ENCODE measurements at places on chromosomes 4 and X.

GRCh38 chr4:156633847-156634246 is 337.8 kb downstream of the PDGFC start:
- DNase-seq, result no peak

- peak; percentile 78 for DNase-seq
Measured at GRCh38 chrX:119516157-119516702, 48.0 kb downstream of the SLC25A5 start.

DNA sequence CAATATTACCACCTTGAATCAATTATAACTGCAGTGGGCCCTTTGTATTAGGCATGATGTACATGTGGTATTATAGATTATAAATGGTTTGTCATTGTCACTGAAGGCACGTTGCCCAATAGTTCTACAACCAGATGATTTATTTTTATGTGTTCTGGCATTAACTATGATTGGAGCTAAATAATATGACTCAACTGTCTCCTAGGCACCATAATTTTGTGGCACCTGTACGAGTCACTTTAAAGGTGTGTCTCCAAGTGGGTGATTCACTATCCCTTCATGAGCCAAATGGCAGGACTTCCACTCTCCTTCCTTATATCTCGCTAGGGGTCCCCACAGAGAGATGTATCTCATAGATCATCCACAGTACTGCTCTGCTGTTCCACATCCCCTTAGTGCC is 6.1 kb upstream of the SMPX start:
- DNase-seq, result no peak

DNA sequence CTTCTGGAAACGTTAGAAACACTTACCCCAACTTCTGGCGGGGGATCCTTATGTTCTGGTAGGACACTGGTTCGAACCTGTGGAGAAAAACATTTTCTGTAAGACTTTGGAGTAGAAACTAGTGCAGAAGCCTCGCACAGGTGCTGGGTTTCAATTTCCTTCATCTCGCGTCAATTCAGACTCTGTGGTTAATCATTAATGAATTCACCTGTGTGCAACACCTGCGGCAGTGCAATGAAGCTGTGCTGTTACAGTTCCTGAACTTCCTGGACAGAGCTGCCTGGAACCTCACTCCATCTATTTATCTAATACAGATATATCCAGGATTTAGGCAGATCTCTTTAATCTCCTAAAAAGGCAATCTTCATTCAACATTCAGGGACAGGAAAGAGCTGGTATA is 531.4 kb downstream of the INPP4B start:
- no peak for DNase-seq

- no peak for DNase-seq
Measured at GRCh38 chr4:31051151-31051550, 331.0 kb downstream of the PCDH7 start.

- DNase-seq, result no peak
Measured at GRCh38 chr4:184860018-184860779, 34.4 kb upstream of the ACSL1 start.

DNA sequence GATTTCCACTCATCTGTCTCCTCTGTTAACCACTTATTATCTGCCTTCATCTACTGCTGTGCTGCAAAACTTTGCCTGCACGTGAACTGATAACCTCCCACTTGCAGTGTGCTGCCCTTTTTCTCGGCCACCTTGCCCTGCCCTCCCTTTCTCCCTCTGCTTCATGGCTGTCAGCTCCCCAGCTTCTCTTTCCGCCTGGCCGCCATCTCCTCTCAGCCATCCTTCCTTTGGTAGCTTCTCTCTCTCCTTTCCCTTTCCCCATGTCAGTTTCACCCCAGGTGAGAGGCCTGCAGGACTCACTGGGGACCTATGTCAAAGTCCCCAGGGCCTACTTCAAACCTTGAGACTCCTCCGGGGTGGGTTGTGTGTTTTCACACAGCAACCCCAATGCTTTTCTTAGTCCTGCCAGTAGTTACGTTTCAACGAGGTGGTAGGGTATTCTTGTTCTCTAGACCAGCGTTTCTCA is 6.6 kb downstream of the MSL3 start:
- DNase-seq, result no peak

GRCh38 chrX:107659286-107659685 is 31.0 kb downstream of the PRPS1 start:
- no peak for DNase-seq

DNA sequence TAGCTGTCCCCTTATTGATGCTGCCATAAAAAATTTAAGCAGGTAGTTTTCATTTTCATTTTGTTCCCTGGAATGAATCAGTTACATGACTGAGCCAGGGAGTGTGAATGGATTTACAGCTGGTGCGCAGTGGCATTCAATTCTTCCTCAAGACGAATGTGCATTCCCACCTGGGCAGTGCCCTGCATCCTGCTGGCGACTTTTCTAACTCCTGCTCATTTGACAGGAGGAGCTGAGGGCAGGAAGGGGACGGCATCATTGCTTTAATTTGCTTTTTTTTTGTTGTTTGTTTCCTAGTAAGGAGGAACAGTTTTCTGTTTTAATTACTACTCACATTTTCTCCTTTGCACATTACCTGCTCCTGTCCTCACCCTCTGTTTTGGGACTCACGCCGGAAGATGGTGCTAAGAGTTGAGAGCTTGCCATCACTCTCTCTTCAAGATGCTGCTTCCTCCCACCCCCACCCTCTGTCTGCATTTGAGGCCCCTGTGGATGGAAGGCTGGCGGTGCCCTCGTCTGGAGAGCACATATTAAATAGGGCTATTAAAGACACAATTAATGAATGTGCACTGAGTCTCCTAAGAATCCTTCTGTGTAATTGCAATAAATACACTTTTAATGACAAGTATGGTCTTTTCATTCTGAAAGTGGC is 35.8 kb downstream of the PSAPL1 start:
- no peak for DNase-seq

- no peak for DNase-seq
Measured at GRCh38 chr4:126087101-126087500, 772.3 kb downstream of the FAT4 start.

GRCh38 chr4:7526929-7527535 is 92.3 kb upstream of the PSAPL1 start:
- DNase-seq, result no peak

GRCh38 chr4:182582245-182582644 is 334.9 kb downstream of the DCTD start:
- DNase-seq, result no peak

GRCh38 chr4:141914746-141915145 is 278.4 kb downstream of the IL15 start:
- DNase-seq, result no peak

DNA sequence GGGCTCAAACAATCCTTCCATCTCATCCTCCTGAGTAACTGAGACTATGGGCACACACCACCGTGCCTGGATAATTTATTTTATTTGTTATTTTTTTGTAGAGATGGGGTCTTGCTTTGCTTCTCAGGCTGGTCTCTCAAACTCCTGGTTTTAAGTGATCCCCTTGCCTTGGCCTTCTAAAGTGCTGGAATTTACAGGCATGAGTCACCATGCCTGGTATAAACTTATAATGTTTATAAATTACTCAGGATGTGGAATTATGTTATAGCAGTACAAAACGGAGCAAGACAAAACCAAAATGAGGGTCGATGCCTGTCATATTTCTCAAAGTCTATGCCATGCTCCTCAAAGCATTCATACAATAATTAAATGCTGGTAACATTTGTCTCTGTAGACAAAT is 29.8 kb upstream of the TEX13C start:
- no peak for DNase-seq

- no peak for DNase-seq
Measured at GRCh38 chrX:149371986-149372385, 133.1 kb downstream of the IDS start.

All from NCI-H2081 (cell line).